ENCODE measurements at places on chromosomes 12 and 14.
A peak's percentile ranks its signal among the peaks of the same experiment; 100 is the strongest.

DNA sequence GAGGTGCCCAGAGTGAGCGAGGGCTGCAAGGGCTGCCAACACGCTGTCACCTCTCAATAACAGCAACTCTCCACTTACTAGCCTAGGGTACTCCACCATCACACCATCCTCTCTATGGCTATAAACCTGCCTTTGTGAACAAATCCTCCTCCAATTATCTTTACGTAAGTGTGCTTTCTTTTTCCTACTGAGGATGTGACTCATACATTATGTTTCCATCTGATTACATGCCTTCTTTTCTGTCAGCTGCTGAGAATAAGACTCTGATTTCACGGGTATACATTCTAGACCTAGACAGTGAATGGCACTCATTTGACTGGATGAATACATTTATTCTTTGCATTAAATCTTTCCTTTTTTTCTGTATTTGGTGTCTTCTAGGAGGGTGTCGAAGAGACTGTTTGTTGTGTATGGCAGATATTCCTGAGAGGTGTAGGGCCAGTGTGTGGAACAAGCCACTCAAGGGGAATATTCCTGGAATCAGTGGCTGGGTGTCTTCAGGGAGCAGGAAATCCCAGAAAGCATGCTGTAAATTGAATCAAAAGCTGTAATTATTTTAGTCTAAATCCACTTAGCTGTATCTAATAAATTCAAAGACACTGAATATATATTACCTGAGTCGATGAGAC is 327.3 kb upstream of the TMTC1 start:
- DNase-seq: no peak

DNA sequence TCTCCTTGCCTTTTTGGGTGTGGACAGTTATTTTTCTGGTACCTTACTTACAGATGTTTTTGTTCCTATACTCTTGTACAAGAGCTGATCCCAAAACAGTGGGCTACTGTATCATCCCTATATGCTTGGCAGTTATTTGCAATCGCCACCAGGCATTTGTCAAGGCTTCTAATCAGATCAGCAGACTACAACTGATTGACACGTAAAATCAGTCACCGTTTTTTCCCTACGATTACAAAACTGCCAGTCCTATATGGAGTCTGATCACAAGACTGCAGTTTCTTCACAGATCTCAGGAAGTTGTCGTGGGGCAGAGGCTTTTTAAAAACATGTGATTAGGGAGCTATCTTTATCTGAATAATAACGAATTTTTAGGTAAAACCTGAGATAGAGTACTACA is 1.3 kb downstream of the LYSET start:
- DNase-seq: no peak

- DNase-seq: no peak
Observed at GRCh38 chr14:94612174-94612573, at the start of gene SERPINA3. TSS of gene SERPINA3 (plus strand) at chr14:94612391. CDS start at chr14:94614442, 2,051 bp downstream.

DNA sequence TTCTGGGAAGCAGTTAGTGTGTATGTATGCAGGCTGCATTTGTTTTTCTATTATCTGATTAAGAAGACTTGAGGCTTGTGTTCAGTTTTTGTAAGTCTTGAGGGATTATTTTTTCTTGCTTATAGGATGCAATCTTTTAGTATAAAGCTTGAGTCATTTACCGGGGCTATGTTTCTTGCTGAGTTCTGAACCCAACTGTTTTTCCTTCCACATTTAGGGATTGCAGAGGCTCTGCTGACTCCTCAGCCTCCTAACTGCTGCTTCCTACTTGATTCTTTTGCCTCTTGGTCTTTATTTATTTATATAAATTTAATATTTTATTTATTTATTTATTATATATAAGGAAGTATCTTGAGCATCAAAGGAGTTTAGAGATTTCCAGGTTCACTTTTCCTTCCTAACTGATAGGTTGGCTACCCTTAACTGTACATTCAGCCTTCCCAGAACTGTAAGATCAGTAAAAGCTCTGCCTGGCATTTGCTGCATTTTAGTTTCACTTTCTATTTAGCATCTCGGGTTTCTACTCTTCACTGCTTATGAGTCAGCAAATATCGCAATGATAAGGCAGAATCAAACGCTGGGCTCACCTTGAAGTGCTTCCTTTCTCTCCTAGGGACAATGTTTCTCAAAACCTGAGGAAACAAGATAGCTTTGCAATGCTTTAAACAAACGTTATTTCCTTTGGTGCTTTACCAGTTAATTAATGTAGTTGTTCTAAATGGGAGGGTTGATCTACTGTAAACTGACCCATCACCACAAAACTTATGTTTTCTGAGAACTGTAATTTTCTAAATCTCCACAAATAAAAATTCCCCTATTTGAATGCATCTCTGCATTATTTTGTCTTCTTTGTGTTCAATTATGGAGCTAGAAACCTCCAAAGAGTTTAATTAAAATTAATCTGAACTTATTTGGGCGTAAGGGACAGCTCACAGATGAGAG is 1183.7 kb upstream of the TMEM132C start:
- no peak for DNase-seq

- no peak for DNase-seq
Observed at GRCh38 chr12:123512838-123513665, 20.5 kb downstream of the RILPL1 start.

GRCh38 chr12:124531281-124531745 is 36.1 kb downstream of the NCOR2 start:
- no peak for DNase-seq

DNA sequence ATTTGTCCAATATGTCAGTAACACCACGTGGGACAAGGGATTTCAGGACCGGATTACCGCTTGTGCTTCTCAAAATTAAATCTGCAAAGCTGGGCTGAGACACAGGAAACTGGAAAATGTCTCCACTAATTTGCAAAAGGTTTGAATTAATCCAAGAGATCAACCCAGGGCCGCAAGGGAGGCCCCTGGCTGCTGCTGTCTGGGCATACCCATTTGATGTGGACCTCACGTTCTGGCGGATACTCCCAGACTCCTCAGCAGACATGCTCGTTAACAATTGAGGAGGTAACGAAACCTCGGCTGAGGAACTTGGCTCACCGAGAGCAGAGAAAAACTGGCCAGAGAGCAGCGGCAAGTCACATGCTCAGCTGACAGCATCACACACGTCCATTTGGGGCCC is 180.6 kb downstream of the SLC15A4 start:
- no peak for DNase-seq

- no peak for DNase-seq
Observed at GRCh38 chr14:76654573-76655108, 106.6 kb upstream of the VASH1 start.

DNA sequence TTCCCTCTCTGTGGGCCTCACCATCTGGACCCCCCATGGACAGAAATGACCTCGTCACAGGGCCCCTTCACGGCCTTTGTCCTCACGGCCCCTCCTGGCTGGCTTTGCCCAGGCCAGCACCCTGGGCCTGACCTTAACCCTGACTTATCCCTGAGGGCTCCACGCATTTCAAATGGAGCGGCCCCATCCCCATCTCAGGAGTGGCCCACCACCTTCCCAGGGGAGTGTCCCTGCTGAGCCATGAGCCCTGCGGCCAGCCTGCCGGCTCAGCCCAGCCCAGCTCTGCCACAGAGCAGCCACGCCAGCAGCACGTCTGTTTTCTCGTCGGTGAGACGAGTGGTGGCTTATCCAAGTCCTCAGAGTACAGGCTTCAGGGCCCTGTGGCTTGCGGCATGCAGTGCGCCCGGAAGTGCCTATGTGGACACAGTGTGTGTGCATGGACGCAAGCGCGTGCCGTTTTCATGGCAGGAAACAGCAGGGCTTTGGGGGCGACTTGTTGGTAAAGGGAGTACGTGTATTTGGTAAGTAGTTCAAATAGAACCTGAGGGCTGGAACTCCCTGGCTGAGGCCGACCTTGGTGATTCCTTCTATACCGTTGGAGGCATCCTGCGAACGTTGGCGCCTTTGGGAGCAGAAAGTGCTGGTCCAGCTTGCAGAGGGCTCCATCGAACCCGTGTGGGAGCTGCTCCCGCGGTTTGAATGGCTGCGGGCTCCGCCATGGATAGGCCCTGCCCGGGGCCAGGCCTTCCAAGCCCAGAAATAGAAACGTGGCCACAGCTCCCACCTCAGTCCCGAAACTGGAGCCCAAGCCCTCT is 52.1 kb downstream of the LRCOL1 start:
- no peak for DNase-seq

GRCh38 chr12:99004799-99005466 is 359.8 kb downstream of the APAF1 start:
- DNase-seq: no peak

- DNase-seq: no peak
Observed at GRCh38 chr14:59465316-59466135, at the start of gene GPR135. TSS of gene GPR135 (minus strand) at chr14:59465380. CDS start at chr14:59465226, 154 bp downstream.

DNA sequence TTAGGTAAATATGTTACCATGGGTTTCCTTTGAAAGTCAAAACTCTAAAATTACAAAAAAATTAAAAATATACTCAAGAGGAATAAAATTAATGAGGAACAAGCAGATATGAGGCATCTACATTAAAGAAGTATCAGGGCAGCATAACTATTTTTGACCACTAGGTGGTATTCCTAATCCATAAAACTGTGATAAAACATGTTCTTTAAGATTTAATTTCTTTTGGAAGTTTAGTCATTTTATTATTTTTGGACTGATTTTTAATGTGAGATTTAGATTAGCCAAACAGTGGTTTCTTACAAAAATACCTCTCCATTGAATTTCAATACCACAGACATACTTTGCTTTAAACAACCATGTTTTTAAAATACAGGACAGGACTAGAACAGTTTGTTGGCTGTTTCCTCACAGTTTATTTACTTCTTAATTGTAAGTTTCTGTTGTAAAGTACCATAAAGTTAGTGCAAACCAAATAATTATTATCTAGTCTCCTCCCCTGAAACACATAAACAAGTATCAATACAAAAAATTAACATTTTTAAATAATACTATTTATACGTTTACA is 49.8 kb downstream of the NTS start:
- DNase-seq: no peak

DNA sequence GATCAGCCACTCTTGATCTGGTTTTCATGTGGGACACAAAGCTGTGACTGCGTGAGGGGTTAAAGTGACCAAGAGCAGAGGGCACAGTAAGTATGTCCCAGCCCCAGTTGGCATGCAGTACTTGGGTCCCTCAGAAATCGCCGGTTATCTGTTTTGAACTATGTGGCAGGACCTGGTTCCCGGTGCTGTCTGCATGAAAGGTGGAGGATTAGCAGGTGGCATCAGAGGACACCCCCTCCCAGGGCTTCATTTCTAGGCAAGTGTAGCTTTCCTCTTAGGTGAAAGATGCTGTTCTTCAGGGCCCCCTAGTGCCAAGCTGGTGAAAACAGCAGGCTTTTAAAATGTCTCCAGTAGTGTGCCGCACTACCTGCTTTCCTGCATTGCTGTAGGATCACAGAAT is 57.1 kb downstream of the ATG14 start:
- peak; percentile 19 for DNase-seq

DNA sequence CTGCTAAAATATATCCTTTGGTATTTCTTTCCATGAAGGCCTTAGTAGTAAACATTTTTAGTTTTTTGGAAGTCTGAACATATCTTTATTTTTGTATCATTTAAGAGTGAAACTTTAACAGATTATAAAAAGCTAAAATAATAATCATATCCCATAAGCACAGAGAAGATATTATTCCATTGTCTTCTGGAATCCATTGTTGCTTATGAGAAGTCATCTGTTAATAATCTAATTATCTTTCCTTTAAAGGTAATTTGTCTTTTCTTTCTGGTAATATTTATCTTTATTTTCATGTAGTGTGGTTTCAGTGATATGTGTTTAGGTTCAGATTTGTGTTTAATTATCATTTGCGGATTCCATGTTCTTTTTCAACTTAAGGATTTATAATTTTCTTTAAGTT is 261.7 kb downstream of the MSRB3 start:
- no peak for DNase-seq

- no peak for DNase-seq
Observed at GRCh38 chr14:89828471-89829165, 125.9 kb downstream of the EFCAB11 start.

DNA sequence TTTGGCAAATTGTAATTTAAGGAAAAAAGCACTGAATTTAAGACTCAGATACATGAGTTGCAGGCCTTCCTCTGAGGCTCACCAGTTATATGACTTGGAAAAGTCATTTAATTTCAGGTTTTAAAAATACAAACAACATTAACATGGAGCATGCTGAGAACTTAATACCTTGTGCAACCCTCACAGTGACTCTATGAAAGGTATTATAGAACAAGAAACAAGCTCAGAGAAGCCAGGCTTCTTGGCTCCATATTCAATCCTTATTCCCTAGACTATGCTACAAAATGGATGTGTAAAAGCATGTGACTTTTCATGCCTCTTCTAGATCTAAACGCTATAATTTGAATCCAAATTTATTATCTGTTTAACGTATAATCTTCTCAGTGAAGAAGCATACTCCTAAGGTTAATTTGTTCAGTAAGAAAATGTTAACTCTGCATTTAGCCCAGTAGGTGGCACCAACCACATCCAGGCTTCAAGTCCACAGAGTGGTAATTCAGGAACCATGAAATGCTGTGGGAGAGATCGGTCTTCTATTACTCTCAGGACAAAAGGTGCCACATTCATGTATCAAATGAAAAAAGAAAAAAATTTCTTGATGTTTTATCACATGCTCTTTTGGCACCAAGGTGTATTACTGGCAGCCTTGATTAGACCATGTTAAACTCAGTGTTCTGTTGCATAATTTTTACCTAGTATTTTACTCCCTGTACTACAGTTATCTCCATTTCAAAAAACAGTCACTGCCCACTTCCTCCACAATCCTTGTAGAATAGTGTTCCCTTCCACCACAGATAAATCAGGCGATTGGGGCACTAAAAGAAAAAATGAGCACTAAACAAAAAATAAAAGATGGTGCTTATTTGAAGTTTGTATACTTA is 9.3 kb downstream of the CCDC196 start:
- DNase-seq: no peak

DNA sequence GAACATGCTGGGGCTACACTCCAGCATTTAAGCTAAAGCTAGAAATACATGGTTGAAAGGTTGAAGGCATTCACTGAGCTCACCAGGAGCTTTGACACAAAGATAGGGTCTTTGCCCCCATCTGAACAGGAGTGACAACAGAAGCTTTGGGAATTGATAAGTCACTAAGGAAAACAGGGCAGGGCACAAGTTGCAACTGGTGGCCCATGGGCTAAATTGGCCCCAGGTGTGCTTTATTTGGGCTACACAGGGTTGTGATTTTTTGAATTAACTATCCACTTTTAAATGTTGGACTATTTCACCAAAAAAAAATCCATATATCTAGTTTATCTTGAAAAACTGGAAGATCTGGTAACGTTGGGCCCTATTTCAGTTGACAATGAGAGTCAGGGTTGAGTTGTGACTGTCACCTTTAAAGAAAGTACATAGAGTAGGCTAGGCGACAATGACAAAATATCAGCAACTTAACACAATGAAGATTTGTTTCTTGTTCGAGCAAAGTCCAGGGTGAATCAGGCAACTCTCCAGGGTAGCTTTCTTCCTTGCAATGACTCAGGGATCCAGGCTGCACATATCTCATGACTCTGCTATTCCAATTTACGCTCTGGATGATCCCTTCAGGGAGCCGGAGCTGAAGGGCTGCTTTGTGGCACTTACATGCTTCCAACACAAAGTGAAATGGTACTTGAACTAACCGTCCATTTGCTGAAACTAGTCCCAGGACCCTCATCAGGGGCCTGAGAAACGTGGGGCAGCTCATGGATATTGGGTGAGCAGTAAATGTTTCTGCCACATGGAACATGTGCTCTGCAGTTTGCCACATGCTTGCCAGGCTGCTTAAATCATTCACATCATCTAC is 13.3 kb upstream of the EIF4B start:
- DNase-seq: no peak

- no peak for DNase-seq
Observed at GRCh38 chr12:110005319-110005973, 6.2 kb downstream of the ANKRD13A start.

- DNase-seq: no peak
Observed at GRCh38 chr14:105979446-105979845, 453.1 kb downstream of the TMEM121 start.

- no peak for DNase-seq
Observed at GRCh38 chr12:47768323-47768811, 4.7 kb upstream of the SLC48A1 start.

Data from activated CD4-positive, CD25-positive, alpha-beta regulatory T cell (primary cell).